ENCODE measurements at places on chromosomes 4 and X.

- ATAC-seq = no peak
- H3K4me3 ChIP-seq = no peak overlapping the region
- H3K36me3 ChIP-seq = no peaks in the 10 kb centered on the region
- H3K27ac ChIP-seq = no peak overlapping the region
- H3K4me1 ChIP-seq = no peaks in the 10 kb centered on the region
Observed at GRCh38 chr4:187603093-187604025, 392.2 kb upstream of the ZFP42 start.

- no peaks in the 10 kb centered on the region for H3K27me3 ChIP-seq
- ATAC-seq = no peak
- no peak overlapping the region for H3K4me3 ChIP-seq
Observed at GRCh38 chr4:98514741-98515469, 143.5 kb downstream of the TSPAN5 start.

GRCh38 chr4:76251441-76252270 is at the start of gene FAM47E:
Gene FAM47E, plus strand, starts transcription at chr4:76251721. Its CDS starts 26 bp downstream, at chr4:76251747.
- peaks cover 4% of the 10 kb centered on the region for H3K4me1 ChIP-seq
- peak within 1 kb of the TSS; percentile 69 for H3K4me3 ChIP-seq
- no peak within 1 kb of the TSS for H3K27ac ChIP-seq

GRCh38 chr4:124322234-124323065 is 390.1 kb downstream of the ANKRD50 start:
- no peaks in the 10 kb centered on the region for H3K4me1 ChIP-seq
- ATAC-seq = no peak
- H3K27ac ChIP-seq = no peak overlapping the region
- H3K36me3 ChIP-seq = no peaks in the 10 kb centered on the region
- no peak overlapping the region for H3K4me3 ChIP-seq

Data from activated T-helper 17 cell treated with anti-CD3 and anti-CD28 coated beads, Interleukin-2, amount 50 U/mL, for 72 hours (primary cell).